ENCODE measurements at places on chromosomes 1 and 21.

GRCh38 chr1:86503406-86504136, 34.8 kb downstream of the CLCA1 start:
- no peak for DNase-seq

GRCh38 chr1:152228831-152229230, 4.8 kb upstream of the HRNR start:
- DNase-seq = no peak

- no peak for DNase-seq
These were observed 105.7 kb downstream of the PLPPR5 start for GRCh38 chr1:98898940-98899339.

DNA sequence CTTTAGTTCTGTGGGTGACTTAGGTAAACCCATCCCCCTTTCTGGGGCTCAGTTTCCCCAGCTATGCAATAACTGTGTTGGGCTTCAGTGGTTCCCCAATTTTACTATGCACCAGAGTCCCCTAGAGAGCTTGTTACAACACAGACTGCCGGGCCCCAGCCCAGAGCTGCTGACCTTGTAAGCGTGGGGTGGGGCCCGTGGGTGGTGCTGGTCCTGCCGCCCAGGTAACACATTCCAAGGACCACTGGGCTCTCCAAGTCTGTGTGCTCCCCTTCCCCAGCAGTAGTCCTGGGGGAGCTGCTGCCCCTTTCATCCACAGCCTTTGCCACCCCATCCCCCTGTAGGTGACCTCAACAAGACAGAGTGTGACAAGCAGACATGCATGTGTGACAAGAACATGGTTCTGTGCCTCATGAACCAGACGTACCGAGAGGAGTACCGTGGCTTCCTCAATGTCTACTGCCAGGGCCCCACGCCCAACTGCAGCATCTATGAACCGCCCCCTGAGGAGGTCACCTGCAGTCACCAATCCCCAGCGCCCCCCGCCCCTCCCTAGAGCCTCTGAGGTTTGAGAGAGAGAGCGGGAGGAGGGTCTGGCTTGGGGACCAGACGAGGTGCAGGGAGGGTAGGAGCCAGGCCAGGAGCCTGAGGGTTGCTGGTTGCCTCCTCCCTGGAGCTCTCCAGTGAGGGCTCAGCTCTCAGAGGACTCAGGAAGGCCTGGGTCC, 8.9 kb downstream of the PLA2G2F start:
- DNase-seq = no peak

GRCh38 chr1:12201352-12202189, 28.3 kb upstream of the VPS13D start:
- DNase-seq = no peak

Measured in Kasumi-1 (cell line).